ENCODE measurements at places on chromosomes 1 and 21.

- no peak for DNase-seq
Observed at GRCh38 chr21:44461005-44461404, 5.7 kb downstream of the LRRC3 start.

DNA sequence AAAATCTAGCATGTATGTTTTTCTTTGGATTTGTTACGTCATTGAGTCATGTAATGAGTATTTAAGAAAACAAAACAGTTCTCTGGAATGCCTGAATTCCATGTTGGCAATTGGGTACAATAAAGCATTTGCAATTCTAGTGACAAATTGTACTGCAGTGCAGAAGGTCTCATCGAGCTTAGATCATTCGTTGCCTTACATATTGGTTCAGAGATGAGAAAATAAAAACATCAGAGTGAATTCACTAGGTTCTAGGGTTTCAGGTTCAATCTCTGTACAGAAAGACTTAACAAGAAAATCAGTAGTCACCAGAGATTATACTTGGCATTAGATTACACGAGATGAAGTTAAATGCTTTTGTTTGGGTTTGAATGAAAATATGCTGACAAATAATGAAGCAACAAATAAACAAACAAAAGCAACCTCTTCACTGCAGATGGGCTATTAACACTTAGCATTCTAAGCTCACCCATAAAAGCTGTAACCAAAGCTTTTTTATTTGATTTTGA lies 124.7 kb downstream of the RYR2 start:
- DNase-seq, result no peak

GRCh38 chr1:215718575-215719287 lies 151.6 kb downstream of the KCTD3 start:
- no peak for DNase-seq

DNA sequence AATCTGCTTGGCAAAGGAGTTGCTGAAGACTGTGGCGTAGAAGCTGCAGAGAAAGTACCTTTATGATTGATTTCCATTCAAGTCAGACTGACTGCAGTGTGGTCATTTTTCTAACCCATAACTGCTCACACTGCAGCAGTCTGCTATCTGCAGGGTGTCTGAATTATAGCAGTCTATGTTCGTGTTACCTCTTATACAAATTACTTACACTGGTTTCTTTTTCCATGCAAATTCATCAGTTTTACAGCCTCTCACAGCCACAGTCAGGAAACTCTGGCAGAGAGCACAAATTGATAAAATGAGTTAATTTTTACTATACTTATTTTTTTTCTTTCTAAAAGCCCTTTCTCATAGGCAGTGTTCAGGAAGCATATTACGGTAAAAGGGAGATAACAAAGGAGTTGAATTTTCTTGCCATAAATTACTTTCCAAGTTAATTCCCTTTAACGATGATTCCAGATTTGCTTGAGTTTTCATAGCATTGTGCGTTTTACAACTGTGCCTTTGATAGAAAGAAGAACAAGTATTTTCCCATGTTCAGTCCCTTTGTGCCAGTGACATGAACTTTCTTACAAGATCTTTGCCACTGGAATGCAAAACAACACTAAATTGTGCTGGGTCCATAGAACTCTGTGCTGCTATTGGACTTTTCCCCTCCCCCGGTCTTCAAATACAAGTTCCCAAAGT lies 261.5 kb downstream of the NFIA start:
- DNase-seq, result no peak

DNA sequence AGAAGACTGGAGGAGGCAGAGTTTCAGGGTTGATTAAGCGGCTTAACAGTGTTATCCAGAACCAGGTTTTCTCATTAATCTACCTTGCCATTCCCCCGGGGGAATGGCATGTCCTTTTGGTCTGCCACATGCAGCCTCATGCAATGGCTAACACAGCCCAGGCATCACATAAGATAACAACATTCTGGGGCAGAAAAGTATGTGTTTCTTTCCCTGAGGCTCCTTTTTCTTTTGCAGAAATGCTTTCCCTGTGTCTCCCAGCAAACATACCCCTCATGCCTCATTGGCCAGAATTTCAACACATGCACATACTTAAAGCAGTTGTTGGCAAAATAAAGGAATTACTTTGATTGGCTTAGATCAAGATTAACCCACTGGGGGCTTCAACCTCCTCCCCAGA lies 98.6 kb downstream of the OMA1 start:
- no peak for DNase-seq

- DNase-seq, result no peak
Observed at GRCh38 chr1:51578383-51579109, 38.3 kb upstream of the OSBPL9 start.

GRCh38 chr21:30947141-30947540 lies 65.8 kb upstream of the KRTAP11-1 start:
- no peak for DNase-seq
